ENCODE measurements at places on chromosomes 3 and 15.

DNA sequence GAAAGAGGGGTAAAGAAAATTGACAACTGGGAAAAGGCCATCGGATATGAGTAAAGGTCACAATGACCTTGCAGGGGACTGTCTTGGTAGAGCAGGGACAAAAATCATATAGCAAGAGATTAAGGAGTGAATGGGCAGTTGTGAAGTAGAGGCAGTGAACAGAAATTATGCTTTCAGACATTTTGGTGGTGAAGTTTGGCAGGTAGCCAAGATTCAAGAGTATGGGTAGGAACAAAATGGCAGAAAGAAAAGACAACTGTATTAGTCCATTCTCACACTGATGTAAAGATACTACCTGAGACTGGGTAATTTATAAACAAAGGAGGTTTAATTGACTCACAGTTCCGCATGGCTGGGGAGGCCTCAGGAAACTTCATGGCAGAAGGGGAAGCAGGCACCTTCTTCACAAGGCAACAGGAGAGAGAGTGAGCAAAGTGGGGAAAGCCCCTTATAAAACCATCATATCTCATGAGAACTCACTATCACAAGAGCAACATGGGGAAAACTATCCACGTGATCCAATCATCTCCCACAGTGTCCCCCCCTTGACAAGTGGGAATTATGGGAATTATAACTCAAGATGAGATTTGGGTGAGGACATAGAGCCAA is 84.0 kb downstream of the CGNL1 start:
- DNase-seq, result no peak

GRCh38 chr15:78216276-78217104 is 17.9 kb downstream of the ACSBG1 start:
- DNase-seq, result no peak

DNA sequence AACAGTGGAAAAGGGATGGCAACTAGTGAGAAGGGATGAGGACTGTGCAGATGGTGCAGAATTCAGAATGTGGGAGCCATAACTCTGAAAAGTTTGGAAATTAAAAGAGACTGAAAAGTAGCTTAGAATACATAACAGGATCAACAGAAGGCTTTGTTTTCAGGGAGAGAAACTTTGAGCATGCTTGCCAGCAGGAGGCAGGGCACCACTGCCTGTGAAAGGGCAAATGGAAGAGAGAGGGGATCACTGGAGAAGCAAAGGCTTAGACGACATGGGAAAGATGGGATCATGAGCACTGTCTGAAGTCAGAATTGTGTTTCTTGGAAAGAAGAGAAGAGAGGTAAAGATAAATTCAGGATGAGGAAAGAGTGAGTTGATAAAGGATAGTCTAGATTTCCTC is 99.6 kb downstream of the ABI3BP start:
- no peak for DNase-seq

DNA sequence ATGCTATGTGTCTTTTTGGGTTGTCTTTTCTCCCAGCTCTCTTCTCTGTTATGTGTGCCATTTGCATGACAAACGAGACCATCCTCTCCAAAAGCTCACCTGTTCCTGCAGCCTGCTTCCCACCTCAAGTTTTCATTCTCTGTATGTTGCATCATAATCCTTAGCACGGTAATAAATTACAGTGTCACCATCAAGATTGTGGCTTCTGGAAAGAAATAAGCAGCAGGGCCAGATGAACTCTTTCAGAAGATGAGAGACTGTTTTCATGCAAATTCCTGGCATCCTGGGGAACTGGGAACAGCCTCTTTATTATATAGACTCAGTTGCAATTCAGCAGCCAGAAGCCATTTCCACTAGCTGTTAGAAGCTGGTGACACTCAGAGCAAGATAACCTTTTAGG is 436.7 kb downstream of the EPHB1 start:
- DNase-seq, result no peak

GRCh38 chr15:81856634-81857026 is 189.2 kb downstream of the MEX3B start:
- DNase-seq, result no peak

- no peak for DNase-seq
Measured at GRCh38 chr3:1404270-1404962, 311.6 kb downstream of the CNTN6 start.

DNA sequence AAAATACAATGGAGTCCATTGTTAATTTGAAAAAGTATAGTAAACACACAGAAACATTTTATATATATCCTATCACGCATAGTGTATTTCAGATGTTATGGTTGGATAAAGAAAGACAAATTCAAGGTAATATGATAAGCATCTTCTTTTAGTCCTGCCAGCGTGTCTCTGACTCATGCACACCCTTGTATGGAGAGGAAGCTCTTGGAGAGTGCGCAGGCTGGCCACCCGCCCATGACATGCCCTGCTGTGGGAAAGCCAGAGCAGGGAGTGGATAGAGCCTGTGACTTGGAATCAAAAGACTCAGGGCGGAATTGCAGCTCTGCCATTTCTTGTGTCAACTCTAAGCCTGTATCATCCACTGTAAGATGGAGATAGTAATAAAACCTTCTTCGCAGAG is 23.0 kb upstream of the COPG1 start:
- no peak for DNase-seq

GRCh38 chr3:66618066-66618465 is 117.2 kb upstream of the LRIG1 start:
- no peak for DNase-seq

Data from activated T-helper 1 cell treated with anti-CD3 and anti-CD28 coated beads, Interleukin-2, amount 50 U/mL, for 16 hours (primary cell).